Natural killer cell treated with Interleukin-12 subunit alpha and Interleukin-12 subunit beta and Interleukin-15 and Interleukin-18, amount 100 ng/mL, for 72 hours (primary cell): ENCODE measurements at places on chromosomes 6 and 20. TPM values are rescaled to one million over a fixed set of nuclear protein-coding genes. Genes with fewer than 3 reads are reported as not detected.

GRCh38 chr20:35831971-35832370 lies 60.2 kb downstream of the PHF20 start:
- H3K36me3 ChIP-seq, result peaks cover 7% of the 10 kb centered on the region
- DNase-seq, result no peak
- H3K27me3 ChIP-seq, result no peaks in the 10 kb centered on the region
- H3K27ac ChIP-seq, result peak overlapping the region; percentile 5
- H3K4me1 ChIP-seq, result peaks cover 24% of the 10 kb centered on the region

DNA sequence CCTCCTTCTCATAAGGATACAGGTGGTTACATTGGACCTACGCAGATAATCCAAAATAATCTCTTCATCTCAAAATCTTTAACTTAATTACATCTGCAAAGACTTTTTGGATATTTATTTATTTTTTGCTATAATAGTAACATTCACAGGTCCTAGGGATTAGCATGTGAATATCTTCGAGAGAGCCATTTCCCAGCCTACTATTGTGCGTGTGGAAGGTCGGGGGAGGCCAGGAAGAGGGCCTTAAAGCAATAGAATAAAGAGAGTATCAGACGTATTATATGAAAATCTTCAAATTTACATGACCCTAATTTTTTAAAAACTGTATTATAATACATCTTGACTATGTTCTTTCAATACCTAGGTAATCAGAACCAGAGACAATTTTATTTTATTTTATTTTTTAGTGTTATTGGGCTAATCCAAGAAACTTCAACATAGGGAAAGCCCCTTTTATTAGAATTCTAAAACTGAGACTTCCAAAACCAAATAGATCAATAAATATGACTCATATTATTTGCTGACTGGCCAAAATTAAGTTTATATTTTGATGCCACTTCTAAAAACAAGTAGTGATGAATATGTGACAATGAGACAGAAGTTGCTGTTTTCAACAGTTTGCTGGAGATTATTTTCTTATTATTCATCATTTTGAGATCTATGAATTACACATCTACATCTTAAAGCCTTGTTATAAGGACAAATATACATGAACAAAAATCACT lies 536.1 kb downstream of the NKAIN2 start:
- H3K4me3 ChIP-seq, result no peak overlapping the region
- no peak overlapping the region for H3K27ac ChIP-seq
- no peaks in the 10 kb centered on the region for H3K36me3 ChIP-seq
- no peaks in the 10 kb centered on the region for H3K4me1 ChIP-seq
- no peak for DNase-seq

Gene OXT
- not detected for total RNA-seq

Gene SLC2A10
- 0.64 TPM for total RNA-seq

Gene SEMG2
- not detected for total RNA-seq

DNA sequence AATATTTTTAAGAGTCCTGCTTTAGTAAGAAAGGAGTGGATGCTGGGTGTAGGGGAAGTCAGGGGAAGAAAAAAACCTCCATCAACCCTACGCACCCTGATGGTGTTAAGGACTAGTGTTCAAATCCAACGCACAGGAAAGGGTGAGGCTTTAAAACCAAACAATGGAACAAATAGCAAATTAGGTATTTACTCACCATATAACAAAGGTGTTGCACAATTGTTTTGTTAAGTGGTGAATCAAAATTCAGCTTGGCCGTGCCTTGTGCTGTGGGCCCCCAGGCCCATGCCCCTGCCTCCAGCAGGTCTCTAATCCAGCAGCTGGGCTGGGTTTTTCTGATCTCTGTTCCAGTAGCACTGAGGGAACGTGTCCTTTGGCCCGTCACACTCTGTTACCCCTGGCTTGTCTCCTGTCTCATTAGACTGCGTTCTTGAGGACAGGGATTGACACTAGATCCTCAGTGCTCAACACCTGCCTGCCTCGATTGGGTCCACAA lies 11.8 kb downstream of the FAM83D start:
- peaks cover 4% of the 10 kb centered on the region for H3K36me3 ChIP-seq
- DNase-seq, result no peak
- H3K4me1 ChIP-seq, result peaks cover 4% of the 10 kb centered on the region
- no peaks in the 10 kb centered on the region for H3K27me3 ChIP-seq

DNA sequence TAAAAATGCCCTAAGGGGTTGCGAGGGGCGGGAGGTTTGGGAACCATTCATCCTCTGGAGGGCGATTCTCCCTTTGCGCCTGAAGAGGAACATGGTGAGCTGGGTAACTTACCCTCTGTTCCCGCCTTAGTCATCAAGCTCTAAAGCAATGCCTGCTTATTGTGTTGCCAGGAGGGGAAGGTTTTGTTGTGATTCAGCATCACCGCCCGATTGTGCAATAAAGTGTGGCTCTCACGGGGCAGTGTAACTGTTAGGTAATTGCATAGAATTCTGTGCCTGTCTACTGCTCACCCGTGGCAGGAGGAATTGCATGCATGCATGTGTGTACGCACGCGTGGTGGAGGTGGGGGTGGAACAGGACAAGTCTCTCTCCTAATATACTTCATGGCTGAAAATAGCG lies 95.5 kb upstream of the AGPAT4 start:
- no peaks in the 10 kb centered on the region for H3K36me3 ChIP-seq
- peaks cover 5% of the 10 kb centered on the region for H3K4me1 ChIP-seq
- H3K27ac ChIP-seq, result no peak overlapping the region
- no peak overlapping the region for H3K4me3 ChIP-seq
- DNase-seq, result no peak

DNA sequence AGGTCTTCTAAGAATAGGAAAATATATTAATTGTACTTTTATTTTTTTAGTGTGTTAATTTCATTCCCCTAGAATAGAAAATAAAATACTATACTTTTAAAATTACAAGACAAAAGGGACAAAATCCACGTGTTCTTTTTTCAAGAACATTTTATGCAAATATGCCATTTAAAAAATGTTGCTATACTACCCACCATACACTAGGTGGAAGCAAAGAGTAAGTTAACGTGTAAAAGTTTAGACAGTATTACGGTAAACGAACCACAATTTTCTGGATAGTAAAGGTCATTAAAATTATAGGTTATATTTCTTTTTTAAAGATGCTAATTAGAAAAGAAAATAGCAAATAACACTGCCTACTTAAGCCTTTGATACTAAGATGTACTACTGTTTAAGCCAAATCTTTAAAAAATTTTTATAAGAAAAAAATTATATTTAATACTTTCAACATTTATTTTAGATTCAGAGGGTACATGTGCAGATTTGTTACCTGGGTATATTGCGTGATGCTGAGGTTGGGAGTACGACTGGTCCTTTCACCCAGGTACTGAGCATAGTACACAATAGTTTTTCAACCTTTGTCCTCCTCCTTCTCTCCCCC lies 287.6 kb downstream of the PHF3 start:
- DNase-seq, result no peak
- H3K4me1 ChIP-seq, result no peaks in the 10 kb centered on the region
- H3K27ac ChIP-seq, result no peak overlapping the region
- H3K27me3 ChIP-seq, result no peaks in the 10 kb centered on the region
- H3K36me3 ChIP-seq, result no peaks in the 10 kb centered on the region
- H3K4me3 ChIP-seq, result no peak overlapping the region

- peak; percentile 12 for DNase-seq
- no peak overlapping the region for H3K4me3 ChIP-seq
- no peaks in the 10 kb centered on the region for H3K4me1 ChIP-seq
- no peak overlapping the region for H3K27ac ChIP-seq
- no peaks in the 10 kb centered on the region for H3K36me3 ChIP-seq
- H3K27me3 ChIP-seq, result peaks cover 47% of the 10 kb centered on the region
These were observed 25.2 kb downstream of the DLL1 start for GRCh38 chr6:170265655-170266054.
